ENCODE measurements at places on chromosomes 1 and 21. TPM values are rescaled to one million over a fixed set of nuclear protein-coding genes. Genes with fewer than 3 reads are reported as not detected.

GRCh38 chr1:57165546-57165945, 199.7 kb upstream of the C8B start:
- no peak for ATAC-seq

DNA sequence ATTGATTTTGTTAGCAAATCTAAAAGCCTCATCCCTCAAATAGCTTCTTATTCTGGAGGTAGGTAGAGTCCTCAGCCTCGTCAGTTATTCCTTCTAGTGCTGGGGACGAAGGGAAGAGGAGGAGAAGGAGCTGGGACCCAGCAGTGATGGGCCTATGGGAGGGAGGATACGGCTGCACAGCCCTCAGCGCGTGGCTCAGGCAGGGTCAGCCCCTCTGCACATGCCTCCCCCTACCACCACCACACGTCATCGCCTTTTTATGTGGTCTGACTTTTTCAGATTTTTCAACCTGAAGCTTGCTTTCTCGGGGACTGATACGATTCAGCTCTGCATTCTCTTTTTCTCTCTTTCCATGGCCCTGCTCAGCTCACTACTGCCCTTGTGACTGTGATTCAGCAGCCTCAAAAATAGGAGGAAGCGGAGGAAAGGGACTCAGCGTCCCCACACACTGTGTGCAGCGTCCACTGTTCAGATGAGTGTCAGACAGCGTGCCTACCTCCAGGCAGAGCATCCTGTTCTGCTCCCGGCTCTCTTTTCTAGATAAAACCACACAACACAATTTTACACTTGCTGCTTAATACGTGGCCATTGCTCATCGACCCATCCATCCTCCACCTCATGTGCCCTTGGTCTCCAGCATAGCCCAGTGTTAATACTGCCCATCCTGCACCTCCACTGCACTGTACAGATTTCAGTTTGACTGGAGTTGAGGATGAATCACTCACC, 827 bp downstream of the OR2B11 start:
- ATAC-seq, result no peak

DNA sequence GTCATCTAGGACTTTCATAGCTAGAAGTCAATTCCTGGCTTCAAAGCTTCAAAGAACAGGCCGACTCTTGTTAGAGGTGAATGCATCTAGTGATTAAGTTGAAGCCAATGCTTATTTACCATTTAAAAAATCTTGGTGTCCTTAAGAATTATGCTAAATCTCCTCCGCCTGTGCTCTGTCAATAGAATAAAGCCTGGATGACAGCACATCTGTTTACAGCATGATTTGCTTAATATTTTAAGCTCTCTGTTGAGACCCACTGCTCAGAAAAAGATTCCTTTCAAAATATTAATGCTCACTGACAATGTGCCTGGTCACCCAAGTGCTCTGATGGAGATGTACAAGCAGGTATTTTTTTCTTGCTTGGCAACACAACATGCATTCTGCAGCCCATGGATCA, 649.1 kb upstream of the USP24 start:
- no peak for ATAC-seq

DNA sequence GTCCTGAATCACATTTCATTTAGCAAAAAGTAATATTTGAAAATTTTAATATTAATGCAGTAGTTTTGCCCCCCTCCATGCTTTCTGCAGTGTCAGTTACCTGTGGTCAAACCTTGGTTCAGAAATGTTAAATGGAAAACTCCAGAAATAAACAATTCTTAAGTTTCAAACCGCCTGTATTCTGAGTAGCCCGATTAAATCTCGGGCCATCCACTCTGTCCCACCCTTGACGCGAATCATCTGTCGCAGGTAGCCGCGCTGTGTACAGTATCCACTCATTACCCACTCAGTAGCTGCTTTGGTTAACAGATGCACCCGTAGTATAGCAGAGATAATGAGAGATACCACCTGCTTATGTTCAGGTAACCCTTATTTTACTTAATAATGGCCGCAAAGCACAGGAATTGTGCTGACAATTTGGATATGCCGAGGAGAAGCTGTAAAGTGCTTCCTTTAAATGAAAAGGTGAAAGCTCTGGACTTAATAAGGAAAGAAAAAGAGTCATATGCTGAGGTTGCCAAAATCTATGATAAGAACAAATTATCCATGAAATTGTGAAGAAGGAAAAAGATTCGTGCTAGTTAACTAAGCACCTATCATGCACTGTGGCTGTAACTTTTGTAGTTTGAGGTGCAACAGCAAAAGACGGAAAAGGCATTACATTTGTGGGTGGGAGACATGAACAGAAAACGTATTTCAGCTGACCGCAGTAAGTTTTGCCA, 889 bp upstream of the SCYL3 start:
- ATAC-seq, result no peak

DNA sequence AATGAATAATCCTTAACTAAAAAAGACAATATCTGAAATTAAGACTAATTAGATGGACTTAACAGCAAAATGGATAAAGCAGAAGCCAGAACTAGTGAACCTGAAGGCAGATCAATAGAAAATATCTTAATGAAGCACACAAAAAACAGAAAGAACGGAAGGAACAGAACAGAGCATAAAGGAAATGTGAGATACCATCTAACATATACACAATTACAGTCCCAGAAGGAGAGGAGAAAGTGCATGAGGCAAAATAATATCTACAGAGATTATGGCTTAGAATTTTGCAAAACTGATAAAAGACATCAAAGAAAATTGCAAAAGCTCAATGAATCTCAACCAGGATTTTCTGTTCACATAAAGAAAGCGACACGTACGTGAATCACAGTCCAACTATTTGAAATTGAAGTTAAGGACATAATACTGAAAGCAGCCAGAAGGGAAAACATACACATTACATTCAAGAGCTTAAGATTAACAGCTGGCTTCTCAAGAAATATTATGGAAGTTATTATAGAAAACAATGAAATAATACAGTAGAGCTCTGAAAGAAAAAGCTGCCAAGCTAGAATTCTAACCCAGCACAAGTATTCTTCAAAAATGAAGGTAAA, 182.0 kb downstream of the CDC42BPA start:
- no peak for ATAC-seq

DNA sequence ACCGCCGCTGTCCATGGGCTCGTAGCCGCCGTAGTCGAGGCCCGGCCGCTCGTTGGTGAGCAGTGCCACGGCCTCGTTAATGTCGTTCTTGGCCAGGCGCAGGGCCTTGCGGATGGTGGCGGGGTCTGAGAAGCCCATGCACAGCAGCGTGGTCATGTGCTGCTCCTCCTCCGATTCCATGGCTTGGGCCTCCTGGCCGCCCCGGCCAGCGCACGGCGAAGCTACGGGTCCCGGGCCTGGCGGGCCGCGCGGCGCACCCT, 300 bp downstream of the USP24 start:
- peak; percentile 41 for ATAC-seq

Gene PAPPA2
- 0.54 TPM for total RNA-seq

Gene C1orf185
- not detected for total RNA-seq

DNA sequence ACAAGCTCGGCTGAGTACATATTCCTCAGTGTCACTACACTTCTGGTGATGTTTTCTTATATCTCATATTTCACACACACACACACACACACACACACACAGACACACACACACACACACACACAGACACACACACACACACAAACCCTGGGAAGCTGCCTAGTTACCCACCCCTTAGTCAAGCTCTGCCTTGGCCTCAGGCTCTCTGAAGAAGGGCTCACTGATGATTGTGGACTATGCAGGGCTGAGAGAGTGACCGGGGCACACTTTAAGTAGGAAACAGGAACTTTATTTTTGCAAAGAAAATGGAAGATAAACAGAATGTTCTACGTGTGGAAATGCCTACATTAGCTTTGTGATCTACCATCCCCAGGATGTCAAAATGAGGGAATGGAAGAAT, 19.2 kb upstream of the LCE2D start:
- ATAC-seq, result no peak

DNA sequence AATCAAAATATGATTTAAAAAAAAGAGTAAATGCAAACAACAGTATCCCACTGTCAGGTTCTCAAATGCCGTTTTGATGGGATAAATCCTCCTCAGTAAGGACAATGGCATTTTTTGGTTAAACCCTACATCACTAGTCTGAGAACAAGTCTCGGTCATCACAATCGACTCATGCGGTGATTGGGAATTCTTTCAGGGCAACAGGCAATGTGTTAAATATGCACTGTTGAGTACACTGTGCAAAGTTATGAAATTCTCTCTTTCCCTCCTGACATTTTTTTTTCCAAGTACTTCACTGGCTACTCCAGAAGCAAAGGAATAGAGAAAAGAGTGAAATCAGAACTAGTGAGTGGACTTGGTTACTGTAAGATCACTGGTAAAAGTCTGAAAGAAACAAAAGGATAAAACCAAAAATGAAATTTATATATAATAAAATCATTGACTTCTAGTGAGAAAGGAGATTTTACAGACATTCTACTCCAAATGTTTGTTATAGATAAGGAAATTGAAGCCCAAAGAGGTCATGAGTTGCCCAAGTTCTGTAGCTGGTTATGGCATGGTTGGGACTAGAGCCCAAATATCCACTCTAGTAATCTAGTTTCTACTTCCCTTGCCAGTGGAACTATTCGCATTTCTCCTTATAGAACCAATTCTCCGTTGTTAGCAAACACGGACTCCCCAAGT, 111.3 kb downstream of the TGFBR3 start:
- peak; percentile 45 for ATAC-seq

- no peak for ATAC-seq
Observed at GRCh38 chr1:160159846-160160245, 8.4 kb downstream of the ATP1A4 start.

DNA sequence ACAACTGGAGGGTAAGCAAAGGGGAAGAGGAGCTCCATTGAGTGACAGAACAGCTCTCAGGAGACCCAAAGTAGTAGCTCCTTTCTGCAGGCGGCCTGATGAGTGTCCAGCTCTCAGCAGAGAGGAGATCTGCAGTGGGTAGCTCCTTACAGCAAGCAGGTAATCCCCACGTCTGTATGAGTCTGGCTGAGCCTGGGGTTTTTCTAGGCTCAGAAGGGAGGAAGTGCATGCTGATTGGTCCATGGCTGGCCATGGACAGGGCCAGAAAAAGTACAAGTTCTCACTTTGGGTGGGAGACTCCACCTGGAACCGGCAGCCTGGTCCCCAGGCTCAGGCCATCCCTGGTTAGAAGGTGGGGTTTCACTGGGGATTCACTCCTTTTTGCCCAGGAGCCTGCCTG, 50.9 kb upstream of the SCYL3 start:
- no peak for ATAC-seq
